Cortex of kidney (tissue), 1 donor: ENCODE measurements at places on chromosomes 12 and 14.

DNA sequence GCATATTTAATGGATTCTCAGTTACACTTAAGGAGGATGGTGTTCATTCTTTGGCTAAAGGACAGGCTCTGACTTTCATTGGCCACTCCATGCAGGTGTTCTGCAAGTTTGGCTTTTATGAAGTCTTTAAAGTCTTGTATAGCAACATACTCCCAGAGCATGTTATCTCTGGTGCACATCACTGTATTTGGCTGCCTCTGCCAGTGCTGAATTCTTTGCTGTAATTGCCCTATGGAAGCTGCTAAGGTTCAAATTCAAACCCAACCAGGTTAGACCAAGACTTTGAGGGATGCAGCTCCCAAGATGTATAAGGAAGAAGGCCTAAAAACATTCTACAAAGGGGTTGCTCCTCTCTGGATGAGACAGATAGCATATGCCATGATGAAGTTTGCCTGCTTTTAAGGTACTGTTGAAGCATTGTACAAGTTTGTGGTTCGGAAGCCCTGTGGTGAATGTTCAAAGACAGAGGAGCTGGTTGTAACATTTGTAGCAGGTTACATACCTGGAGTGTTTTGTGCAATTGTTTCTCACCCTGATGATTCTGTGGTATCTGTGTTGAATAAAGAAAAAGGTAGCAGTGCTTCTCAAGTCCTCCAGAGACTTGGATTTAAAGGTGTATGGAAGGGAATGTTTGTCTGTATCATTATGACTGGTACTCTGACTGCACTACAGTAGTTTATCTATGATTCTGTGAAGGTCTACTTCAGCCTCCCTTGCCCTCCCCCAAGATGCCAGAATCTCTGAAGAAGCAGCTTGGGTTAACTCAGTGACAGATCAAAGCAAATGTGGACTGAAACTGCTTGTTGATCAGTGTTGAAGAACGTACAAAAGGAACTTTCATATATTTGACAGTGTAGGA lies 19.4 kb downstream of the TMEM116 start:
- DNase-seq: no peak

GRCh38 chr14:52053044-52053443 lies 15.8 kb downstream of the NID2 start:
- DNase-seq: no peak

- no peak for DNase-seq
Observed at GRCh38 chr14:88289996-88290395, 33.1 kb downstream of the KCNK10 start.

DNA sequence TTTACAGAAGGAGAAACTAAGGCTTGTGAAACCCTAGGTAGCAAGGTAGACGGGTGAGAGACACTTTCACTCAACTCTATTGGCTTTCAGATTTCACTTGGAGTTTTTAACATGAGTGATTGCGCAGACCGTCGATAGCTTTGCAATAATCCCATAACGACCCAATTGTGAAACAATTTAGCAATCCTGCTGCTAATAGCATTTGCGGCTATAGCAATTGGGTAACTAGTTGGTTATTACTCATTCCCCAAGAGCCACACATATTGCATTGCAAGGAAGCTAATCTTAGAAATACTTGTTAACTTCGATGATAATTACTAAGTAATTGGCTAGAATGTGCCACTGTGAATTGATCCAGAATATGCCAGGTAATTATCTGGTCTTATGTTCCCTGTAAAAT lies 159.9 kb upstream of the NOS1 start:
- DNase-seq: no peak

DNA sequence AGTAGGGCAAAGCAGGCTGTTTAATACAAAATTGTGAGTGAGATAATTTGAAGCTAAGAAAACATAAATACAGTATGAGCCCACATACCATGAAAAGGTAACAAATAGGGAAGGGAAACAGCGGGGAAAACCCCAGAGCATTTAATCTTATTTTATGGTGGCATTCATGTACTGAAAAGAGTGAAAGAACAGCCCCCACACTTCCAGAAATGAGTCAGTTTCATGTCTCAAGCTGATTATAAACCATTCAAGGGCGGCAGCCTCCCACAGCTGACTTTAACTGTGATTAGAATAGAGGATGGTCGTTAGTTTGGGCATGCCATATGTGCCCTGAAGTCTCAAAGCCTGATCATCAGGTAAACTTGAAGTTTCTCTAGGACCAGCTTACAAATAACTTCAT lies 64.5 kb downstream of the FOXG1 start:
- no peak for DNase-seq

DNA sequence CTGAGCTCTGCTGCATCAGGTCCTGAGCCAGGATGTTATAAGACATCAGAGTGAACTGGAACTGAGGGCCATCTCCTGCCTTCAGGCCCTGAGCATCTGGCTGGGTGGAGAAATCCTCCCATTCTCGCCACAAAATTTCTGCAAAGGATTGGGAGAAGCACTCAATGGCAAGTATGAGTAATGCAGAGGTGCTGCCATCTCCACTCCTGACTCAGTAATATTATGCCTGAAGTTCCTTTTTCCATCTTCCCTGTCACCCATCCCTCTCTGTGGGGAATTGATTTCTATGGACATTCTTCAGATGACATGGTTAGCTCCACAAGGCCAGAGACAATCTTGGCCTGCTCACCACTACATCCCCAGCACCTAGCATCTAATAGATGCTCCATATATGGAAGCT lies 4.7 kb downstream of the ANGEL1 start:
- no peak for DNase-seq

- no peak for DNase-seq
Observed at GRCh38 chr14:96380735-96381134, 11.2 kb upstream of the AK7 start.

- no peak for DNase-seq
Observed at GRCh38 chr14:35682802-35683201, 126.3 kb downstream of the RALGAPA1 start.

DNA sequence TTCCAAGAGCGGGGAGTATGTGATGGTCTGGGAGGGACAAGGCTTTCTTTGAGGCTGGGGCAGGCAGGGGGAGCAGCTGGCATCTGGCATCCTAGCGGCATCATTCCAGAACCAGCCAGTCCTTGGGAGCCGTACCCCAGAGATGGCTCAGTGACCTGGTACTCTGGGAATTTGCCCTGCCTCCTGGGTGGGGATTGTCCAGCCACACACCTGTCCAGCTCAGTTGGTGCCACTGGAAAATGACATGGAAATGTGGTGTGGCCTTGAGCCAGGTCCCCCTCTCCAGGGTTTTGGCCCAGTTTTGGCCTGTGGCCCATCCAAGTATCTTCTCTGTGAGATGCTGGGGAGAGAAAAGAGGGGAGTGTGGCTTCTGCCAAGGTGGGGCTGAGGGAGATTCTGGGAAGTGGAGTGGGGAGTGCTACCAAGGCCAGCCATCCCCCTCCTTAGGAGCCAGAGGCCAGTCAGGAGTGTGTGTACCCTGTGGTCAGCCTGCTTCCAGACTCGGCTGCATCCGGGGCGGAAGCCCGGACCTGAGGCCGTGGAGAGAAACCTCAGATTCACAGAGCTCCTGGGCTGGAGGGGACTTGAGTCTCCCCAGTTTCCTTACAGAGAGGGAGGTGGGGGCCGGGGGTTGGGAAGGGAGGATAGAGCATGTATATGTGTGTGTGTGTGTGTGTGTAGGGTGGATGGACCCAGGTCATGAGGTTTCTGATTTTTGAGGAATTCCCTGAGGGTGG lies 14.7 kb upstream of the KRT80 start:
- no peak for DNase-seq

- DNase-seq: no peak
Observed at GRCh38 chr12:1491983-1492697, 102.2 kb downstream of the FBXL14 start.

- DNase-seq: no peak
Observed at GRCh38 chr14:61113561-61114225, 132.6 kb downstream of the SLC38A6 start.

DNA sequence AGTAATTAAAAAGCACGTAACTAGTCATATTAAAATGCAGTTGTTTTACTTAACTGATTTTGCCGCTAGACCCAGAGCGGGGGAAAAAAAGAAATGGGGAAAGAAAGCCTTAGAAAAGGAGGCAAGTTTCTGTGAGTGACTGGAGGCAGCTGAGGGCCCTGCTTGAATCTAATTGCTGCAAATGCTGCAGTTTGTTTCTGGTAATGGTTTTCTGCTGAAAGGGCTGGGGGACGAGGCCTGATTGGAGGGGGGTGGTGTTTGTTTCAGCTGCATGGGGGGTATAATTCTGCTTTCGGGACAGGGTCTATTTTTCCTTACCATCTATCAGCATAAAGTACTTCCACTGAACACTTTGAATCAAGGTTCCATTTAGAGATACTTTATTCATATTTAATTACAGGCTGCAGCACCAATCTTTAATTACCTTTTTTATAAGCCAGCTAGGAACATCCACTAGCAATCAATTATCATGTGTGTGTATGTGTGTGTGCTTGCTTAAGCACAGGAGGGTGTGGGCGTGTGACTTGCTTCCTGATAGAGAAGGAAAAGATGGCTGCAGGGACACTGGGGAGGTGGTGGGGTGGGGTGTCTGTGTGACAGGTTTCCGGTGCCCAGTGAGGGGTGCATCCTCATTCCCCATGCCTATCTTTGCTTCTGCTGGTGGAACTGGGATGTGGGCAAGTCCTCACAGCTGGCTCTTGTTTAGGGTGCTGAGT lies 83.4 kb downstream of the ADCK1 start:
- no peak for DNase-seq

- DNase-seq: no peak
Observed at GRCh38 chr14:70008284-70009262, 129.4 kb downstream of the SMOC1 start.

- DNase-seq: no peak
Observed at GRCh38 chr12:79615596-79616560, 74.9 kb downstream of the PAWR start.

DNA sequence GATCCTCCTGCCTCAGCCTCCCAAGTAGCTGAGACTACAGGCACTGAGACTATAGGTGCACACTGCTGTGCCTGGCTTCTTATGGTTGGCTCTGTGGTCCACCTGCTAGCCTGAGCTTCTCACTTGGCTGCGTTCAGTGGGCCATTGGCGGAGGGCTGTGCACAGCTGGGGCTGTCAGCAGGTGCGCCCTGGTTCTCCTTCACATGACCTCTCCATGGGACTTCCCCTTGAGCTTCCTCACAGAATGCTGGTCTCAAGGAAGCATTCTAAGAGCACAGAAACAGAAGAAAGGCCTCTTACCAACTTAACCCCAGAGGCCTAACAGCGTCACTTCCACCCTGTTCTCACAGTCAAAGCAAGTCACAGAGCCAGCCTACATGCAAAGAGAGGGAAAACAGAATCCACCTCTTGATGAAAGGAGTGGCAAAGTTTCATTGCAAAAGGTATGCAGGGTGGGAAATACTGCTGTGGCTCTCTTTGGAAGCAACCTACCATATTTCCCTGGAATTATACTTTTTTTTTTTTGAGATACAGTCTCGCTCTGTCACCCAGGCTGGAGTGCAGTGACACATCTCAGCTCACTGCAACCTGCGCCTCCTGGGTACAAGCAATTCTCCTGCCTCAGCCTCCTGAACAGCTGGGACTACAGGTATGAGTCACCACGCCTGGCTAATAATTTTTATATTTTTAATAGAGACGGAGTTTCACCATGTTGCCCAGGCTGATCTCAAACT lies 9.3 kb downstream of the RILPL2 start:
- DNase-seq: no peak

DNA sequence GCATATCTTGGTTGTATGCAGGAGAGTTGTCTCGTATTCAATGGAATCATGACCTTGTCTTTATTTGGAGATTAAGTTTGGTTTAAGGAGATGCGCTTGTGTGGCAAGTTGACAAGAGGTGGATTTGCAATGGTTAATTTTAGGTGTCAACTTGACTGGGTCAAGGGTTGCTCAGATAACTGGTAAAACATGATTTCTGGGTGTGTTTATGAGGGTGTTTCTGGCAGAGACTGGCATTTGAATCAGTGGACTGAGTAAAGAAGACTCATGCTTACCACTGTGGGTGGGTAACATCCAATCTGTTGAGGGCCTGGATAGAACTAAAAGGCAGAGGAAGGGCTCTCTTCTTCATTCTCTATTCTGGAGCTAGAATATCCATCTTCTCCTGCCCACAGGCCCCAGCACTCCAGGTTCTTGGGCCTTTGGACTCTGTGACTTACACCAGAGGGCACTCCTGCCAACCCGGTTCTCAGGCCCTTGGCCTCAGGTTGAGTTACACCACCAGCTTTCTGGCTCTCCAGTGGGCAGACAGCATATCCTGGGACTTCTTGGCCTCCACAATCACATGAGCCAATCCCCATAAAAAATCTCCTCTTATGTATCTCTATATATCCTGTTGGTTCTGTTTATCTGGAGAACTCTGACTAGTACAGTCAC lies 141.5 kb upstream of the ARID2 start:
- no peak for DNase-seq

- no peak for DNase-seq
Observed at GRCh38 chr14:68734231-68734732, 58.6 kb downstream of the ZFP36L1 start.

DNA sequence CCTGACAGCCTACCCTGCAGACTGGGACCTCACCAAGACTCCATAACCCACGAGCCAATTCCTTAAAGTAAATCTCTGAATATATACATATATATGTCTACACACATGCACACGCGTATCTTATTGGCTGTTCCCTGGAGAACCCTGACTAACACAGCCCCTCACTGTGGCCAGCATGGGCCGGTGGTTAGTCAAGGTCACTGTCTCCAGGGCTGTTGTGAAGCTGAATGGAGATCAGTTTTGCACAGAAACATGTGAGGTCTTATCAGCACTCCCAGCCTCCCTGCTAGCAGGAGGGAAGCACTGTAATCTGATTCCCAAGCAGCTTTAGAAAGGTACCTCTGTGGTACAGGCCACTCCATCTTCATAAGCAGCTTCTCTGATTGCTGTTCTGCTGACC lies 46.6 kb upstream of the PLEKHG6 start:
- DNase-seq: no peak

DNA sequence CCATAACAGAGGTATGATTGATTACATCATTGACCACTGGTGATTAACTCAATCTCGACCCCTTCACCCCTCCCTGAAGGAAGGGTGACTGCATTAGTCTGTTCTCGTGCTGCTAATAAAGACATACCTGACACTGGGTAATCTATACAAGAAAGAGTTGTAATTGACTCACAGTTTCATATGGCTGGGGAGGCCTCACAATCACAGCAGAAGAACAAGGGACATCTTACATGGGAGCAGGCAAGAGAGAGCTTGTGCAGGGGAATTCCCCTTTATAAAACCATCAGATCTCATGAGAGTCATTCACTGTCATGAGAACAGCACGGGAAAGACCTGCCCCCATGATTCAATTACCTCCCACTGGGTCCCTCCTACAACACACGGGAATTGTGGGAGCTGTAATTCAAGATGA lies 55.9 kb upstream of the TMCC3 start:
- DNase-seq: no peak

GRCh38 chr14:31855262-31855661 lies 221.8 kb upstream of the ARHGAP5 start:
- DNase-seq: no peak

DNA sequence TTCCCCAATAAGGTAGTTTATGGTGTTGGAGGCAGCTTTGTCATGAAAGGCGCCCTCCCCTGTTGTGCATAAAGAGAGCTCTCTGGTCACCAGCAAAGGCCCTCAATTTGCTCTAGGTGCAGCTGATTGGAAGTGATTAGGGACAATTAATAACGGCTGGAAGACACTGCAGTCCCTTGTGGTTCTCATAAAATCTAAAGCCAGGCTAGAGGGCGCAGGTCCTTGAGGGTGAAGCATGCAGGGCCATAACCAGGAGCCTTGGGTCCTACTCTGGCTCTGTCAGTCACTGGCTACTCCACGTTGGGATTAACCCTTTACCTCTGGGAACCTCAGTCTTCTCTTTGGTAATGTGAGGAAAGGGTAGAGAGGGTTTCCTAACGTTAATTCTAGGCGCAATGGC lies 1.9 kb downstream of the DAAM1 start:
- no peak for DNase-seq
